Daoy (cell line): ENCODE measurements at places on chromosomes 13 and 19. TPM values are rescaled to one million over a fixed set of nuclear protein-coding genes. Genes with fewer than 3 reads are reported as not detected.

- DNase-seq = no peak
These were observed 363.1 kb downstream of the FGF14 start for GRCh38 chr13:102038787-102039186.

- peak; percentile 19 for DNase-seq
These were observed 187.8 kb downstream of the LHFPL6 start for GRCh38 chr13:39415008-39415802.

OR7D2 gene
- total RNA-seq = not detected in 2 replicates

SELENOV gene
- 0.57 and 6.3 TPM in 2 replicates for total RNA-seq
